ENCODE measurements at places on chromosomes 2 and 18. TPM values are rescaled to one million over a fixed set of nuclear protein-coding genes. Genes with fewer than 3 reads are reported as not detected.
A peak's percentile ranks its signal among the peaks of the same experiment; 100 is the strongest.

The CCDC142 gene
- total RNA-seq = 4.4 TPM

The TRIB2 gene
- total RNA-seq = 32.0 TPM

The TTC31 gene
- total RNA-seq = 19.1 TPM

The PIEZO2 gene
- 1.1 TPM for total RNA-seq

The SLC30A3 gene
- 0.27 TPM for total RNA-seq

The PRKAG3 gene
- total RNA-seq = not detected

The PTPRN gene
- 3.8 TPM for total RNA-seq

The CREG2 gene
- total RNA-seq = 0.17 TPM

The DSC3 gene
- 3.3 TPM for total RNA-seq

The SLC9A4 gene
- 3.2 TPM for total RNA-seq

GRCh38 chr2:105618351-105618659, 126.4 kb upstream of the NCK2 start:
- DNase-seq = no peak

DNA sequence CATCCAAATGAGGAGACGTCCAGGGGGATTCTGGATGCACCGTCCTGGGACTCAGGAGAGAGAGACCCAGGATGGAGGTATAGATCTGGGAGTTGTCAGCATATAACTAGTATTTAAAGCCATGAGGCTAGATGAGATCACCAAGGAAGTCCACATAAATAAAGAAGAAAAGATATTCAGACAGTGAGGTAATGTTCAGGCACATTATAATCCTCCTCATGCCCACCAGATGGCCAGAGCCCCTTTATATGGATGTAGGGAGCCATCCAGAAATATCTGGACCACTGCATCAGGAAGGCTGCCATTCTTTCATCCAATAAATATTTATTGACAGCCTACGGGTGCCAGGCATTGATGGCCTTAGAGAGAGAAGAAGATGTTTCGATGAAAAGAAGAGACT, 21.2 kb upstream of the NCKAP5 start:
- DNase-seq = no peak

GRCh38 chr2:172643142-172643541, 87.3 kb downstream of the PDK1 start:
- no peak for DNase-seq

DNA sequence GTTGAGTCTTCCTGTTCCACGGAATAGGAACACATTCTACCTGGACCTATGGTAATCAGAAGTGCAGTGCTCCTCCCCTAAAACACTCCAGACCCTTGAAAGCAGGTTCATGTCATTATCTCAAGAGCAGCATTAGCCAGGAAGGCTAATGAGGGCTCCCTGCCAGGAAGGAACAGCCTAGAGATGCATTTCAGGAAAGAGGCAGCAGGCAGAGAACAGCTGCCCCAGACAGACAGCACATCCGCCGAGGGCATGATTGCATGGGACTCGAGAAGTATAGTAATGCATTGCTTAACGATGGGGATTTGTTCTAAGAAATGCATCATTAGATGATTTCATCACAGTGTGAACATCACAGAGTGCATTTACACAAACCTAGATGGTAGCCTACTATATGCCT, 171.5 kb downstream of the ALK start:
- DNase-seq = no peak

GRCh38 chr2:54986264-54986663, 64.0 kb downstream of the RTN4 start:
- DNase-seq = no peak

- no peak for DNase-seq
Measured at GRCh38 chr2:55048508-55049042, 1.7 kb downstream of the RTN4 start.

GRCh38 chr18:54880395-54881105, 52.3 kb downstream of the RAB27B start:
- DNase-seq = no peak

- DNase-seq = no peak
Measured at GRCh38 chr2:148065936-148066335, 45.0 kb downstream of the MBD5 start.

DNA sequence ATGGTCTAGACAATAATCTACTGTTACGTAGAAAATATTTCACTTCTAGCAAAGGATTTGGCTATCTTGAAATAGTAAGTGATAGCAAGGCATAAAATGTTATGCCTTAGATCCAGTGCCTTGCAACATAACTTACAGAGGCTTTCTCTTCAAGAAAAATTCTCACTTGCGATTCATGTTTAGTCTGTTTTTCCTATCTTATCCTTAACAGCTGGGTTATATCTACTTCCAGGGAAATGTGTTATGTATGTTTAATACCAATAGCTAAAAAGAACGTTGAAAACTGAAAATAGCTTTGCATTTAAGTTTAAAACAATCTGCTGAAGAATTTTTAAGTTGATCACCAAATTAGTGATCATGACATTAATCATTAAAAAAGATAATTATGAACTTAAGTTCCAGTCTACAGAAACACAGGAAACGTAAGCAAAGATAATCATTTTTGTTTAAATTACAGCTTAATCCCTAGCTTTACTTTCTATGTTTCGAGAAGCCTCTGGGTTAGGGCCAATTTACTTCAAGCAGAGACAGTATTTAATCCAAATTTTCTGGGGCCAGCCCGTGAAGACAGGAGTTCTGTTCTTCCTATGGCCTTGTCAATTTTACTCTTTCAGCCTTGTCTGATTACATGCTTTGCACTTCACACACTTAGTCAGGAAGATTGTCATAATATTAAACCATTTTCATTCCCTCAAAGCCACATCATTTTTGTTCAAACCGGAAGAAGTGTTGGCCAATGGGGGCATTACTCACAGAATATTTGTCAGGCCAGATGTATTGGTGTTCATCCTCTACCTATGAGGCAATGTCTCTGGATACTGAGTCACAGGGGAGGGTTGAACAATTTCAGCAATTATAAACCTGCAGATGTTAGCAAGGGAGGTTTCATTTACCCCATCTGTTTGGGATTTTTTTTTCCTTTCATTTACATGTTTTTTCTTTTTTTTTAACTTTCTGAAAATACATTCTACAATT, 1132.9 kb upstream of the ZEB2 start:
- DNase-seq = peak; percentile 55

GRCh38 chr2:167756446-167756845, 490.9 kb downstream of the STK39 start:
- DNase-seq = peak; percentile 19

GRCh38 chr2:98458667-98459380, 14.2 kb downstream of the INPP4A start:
- DNase-seq = no peak

- DNase-seq = no peak
Measured at GRCh38 chr2:207180741-207181140, 15.0 kb upstream of the KLF7 start.

GRCh38 chr2:222754324-222754930, 83.0 kb downstream of the MOGAT1 start:
- DNase-seq = no peak

GRCh38 chr2:122753336-122753735, 997.9 kb downstream of the TSN start:
- DNase-seq = no peak

- DNase-seq = no peak
Measured at GRCh38 chr2:136404176-136404575, 286.2 kb upstream of the CXCR4 start.

- no peak for DNase-seq
Measured at GRCh38 chr2:52264488-52264887, 1232.6 kb upstream of the NRXN1 start.

GRCh38 chr2:200455958-200456421, 53.9 kb downstream of the KCTD18 start:
- no peak for DNase-seq

DNA sequence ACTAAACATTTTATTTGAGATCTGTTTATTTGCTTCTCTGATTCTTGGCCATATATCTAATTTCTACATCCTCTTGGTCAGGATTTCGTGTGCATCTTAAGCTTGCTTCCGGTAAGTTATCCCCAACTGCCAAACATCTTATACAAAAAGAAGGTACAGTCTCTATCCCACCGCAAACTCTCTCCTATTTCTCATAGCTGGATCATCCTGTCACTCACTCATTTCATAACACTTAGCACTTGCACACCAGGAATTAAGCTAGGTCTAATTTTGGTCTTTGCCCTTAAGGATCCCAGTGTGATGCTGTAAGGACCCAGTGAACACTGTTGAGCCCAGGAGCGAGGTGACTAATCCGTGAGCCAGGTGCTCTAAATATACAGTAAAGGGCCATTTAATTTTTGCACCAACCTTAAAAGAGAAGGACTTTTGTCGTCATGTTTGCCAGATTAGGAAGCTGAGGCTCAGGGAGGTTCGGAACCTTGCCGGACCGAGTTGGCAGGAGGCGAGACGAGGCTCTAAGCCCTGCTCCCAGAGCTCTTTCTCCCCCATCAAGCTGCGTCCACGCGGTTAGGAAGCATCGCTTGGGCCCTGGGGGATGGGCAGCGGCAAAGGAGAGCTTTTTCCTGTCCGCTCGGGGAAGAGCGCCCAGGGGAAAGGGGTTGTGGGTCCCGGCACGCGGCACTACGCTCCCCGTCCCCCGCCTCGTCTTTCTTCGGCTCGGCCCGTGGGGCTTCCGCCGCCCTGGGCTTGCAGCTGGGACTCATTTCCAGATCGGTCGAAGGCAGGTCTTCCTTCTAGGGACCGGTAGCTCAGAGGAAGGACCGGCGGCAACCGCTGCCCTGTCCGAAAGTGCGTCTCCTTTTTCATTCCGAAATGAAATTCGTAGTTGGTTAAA, 4.1 kb upstream of the ITPRIPL1 start:
- no peak for DNase-seq

GRCh38 chr2:176525086-176525485, 255.8 kb downstream of the MTX2 start:
- DNase-seq = no peak

DNA sequence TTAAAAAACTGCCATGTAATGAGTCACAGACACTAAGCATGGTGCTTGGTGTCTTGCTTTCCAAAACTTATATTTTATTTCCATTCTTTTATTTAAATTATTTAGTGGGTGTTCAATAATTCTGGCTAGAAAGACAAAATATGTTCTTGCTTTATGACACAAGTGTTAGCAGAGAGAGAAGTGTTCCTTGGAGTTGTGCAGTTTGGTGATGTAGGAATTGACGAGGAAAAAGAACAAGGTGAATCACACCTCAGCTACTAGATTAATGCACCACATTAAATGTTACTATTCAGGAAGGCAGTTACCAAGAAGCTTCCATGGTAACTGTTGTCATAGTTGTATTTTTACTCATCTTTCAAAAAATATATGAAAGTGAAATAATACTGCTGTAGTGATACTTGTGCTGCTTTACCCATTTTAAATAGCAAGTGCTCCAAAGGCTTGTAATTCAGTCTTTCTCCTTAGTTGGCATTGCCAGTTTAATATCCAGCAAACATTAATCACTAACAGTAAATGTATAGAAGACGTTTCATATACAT, 28.3 kb downstream of the ADAM23 start:
- DNase-seq = no peak

DNA sequence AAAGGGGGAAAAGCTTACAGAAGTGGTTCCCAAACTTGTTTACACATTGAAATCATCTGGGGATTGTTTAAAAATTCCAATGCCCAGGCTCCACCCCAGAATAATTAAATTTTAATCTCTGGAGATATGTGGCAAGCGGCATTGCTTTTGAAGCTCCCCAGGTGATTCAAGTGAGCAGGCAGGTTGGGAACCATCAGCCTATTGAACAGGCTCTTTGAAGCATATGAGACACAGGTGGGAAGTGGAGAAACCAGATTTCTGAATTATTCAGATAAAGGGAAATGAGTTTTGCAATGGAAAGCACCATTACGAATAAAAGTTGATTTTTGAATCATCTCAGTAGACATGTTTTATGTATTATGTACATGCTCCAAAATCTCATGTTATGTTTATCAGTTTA, 57.6 kb upstream of the NOSTRIN start:
- no peak for DNase-seq

- no peak for DNase-seq
Measured at GRCh38 chr2:224407241-224407701, 5.4 kb upstream of the FAM124B start.

GRCh38 chr2:134639265-134639664, 79.5 kb downstream of the TMEM163 start:
- DNase-seq = no peak

- no peak for DNase-seq
Measured at GRCh38 chr18:63085611-63086010, 234.0 kb downstream of the BCL2 start.

GRCh38 chr18:4230450-4231168, 224.5 kb downstream of the DLGAP1 start:
- DNase-seq = no peak
